LNCaP clone FGC (cell line): ENCODE measurements at places on chromosomes 6 and 20.

- peak; percentile 1 for DNase-seq
Observed at GRCh38 chr6:112749673-112750072, 402.5 kb downstream of the RFPL4B start.

GRCh38 chr6:6863970-6864639, 243.7 kb upstream of the RREB1 start:
- no peak for DNase-seq

GRCh38 chr6:42066156-42066675, 15.9 kb downstream of the TAF8 start:
- DNase-seq: no peak

GRCh38 chr20:47209982-47210381, 146.5 kb downstream of the ZMYND8 start:
- no peak for DNase-seq

- DNase-seq: no peak
Observed at GRCh38 chr6:18342223-18342622, 44.9 kb upstream of the RNF144B start.

- no peak for DNase-seq
Observed at GRCh38 chr6:159201336-159201735, 32.1 kb downstream of the FNDC1 start.

DNA sequence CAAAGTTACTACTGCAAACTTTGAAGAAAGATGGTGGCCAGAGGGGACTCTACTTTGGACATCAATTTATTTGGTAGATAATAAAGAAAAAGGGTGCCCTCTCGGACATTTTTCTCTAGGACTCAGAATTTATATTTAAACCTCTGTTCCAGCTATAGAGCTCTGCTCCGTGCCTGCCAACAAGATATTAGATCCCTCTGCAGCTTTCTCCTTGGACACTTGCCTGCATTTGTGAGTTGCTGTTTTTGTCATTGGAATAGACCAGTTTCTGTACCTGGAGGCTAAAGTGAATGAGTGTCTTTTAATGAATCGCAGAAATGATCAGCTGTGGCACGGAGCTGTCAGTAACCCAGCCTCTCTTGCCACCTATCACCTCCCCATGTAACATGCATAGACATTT, 253.5 kb downstream of the NRN1 start:
- DNase-seq: no peak

DNA sequence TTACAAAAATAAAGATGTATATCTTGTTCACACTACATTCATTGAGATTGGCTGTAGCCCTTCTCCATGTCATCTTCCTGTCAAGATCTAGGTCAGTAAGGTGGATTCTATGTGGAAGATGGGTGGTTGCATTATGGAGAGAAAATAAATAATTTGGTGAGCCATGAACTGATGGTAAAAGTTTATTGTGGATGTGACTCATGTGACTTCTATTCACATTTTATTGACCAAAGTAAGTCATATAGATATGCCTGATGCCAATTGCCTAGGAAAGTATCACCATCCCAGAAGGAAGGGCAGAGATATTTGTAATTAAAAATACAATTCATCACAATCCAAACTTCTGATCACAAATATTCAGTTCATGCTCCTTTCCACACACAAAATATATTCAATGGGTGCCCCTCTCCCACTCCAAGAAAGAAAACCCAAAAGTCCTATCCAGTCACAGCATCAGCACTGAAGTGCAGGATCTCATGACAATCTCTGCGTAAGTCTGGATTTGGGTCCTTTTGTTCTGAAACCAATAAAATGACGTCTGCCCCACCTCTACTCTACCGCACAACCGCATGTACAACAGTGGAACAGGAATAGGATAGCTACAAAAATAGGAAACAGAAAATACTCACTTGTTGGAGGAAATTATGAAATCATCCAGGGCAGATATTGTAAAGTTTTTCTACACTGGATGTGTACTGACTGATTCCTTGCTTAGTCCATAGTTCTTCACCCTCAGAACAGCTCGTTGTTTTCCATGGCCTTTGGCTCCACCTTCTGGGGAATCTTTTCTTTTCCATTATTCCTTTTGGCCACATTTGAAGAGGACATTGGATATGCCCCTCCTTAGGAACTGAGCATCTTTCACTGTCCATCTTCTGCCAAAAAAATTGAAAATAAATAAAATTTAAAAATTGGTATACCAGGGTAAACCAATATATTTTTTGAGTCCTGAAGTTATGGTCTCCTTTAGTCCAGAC, 16.1 kb upstream of the SLC17A3 start:
- peak; percentile 30 for DNase-seq

- DNase-seq: no peak
Observed at GRCh38 chr20:24013953-24014352, 25.4 kb upstream of the GGTLC1 start.

DNA sequence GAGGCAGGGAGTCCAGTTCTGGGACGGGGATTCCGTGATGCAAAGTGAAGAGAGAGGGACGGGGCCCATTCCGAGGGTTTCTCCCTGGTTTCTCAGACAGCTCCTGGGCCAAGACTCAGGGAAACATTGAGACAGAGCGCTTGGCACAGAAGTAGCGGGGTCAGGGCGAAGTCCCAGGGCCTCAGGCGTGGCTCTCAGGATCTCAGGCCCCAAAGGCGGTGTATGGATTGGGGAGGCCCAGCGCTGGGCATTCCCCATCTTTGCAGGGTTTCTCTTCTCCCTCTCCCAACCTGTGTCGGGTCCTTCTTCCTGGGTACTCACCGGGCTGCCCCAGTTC, 35.9 kb upstream of the HLA-G start:
- DNase-seq: no peak

GRCh38 chr20:45395114-45395415, 13.0 kb upstream of the DBNDD2 start:
- no peak for DNase-seq

- no peak for DNase-seq
Observed at GRCh38 chr20:49615401-49616153, 47.6 kb upstream of the PTGIS start.

DNA sequence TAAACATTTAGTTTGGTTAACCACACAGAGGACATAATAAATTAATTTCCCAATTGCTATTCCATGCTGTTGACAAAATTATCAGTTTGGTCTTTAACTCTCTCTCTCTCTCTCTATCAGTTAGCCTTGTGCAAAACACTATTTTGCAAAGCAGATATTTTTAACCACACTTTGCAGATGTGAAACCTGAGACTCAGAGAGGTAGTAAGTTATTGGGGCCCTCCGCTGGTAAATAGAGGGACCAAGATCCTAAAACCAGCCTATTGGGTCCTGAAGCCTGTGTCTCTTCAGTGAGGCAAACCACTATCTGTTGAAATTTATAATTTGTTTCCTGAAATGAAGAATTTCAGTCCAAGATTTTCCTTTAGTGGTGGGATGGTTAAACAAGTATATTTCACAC, 231.0 kb downstream of the SOD2 start:
- no peak for DNase-seq
